Activated T-helper 1 cell treated with Interleukin-2 at 50 U/mL for 16 hours (primary cell): ENCODE measurements at places on chromosomes 3 and 15.

DNA sequence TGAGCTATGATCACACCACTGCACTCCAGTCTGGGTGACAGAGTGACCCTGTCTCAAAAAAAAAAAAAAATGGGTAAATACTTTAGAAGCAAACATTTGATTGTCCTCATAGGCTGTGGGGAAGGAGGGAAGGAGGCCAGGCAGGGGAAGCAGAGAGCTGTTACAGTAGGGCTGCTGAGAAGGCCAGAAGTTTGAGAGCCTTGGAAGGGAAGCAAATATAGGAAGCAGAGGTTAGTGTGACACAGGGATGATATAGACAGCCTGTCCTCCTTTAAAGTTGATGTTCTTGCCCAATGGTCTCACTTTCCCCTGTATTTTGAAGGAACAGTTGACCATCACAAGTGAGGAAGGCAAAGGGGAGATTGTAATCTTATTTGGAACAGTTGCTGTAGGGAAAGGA, 5.3 kb upstream of the ALPK3 start:
- DNase-seq = no peak

DNA sequence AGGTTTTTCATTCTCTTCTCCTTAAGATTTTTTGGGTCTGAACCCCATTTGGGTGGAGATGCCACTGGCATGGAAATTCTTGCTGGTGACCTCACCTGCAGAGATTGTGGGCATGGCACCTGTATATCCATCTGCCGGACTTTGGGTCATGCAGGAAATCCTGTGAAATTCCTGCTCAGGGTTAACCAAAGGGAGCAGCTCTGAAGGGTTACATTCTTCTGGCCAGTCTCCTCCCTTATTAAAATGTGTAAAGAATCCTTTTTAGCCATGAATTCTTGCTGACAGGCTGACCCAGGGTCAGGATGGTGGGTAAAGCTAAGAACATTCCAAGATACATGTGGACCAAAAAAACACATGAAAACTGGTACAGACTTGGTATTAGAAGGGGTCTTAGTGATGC, 27.4 kb downstream of the ARHGEF26 start:
- no peak for DNase-seq

GRCh38 chr3:190586631-190587011, 72.7 kb downstream of the IL1RAP start:
- no peak for DNase-seq

- DNase-seq = no peak
Measured at GRCh38 chr15:62999923-63000561, 42.5 kb upstream of the TPM1 start.

DNA sequence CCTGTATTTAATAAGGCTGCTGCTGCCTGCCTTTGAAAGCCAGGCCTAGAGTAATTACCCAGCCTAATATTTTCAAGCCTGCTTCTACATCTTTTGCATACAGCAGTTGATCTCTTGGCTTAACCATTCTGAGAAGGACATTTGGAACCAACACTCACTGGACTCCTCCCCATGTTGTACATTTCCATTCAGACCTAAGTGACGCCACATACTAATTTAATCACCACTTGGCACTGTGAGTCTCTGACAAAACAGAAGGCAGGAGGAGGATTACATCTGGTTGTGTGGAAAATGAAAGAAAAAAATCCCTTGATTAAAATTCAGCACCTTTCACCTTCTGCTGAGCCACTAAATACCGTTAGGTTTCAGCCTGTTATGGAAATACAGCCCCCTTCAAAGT, 102.2 kb upstream of the ARRDC4 start:
- DNase-seq = no peak

DNA sequence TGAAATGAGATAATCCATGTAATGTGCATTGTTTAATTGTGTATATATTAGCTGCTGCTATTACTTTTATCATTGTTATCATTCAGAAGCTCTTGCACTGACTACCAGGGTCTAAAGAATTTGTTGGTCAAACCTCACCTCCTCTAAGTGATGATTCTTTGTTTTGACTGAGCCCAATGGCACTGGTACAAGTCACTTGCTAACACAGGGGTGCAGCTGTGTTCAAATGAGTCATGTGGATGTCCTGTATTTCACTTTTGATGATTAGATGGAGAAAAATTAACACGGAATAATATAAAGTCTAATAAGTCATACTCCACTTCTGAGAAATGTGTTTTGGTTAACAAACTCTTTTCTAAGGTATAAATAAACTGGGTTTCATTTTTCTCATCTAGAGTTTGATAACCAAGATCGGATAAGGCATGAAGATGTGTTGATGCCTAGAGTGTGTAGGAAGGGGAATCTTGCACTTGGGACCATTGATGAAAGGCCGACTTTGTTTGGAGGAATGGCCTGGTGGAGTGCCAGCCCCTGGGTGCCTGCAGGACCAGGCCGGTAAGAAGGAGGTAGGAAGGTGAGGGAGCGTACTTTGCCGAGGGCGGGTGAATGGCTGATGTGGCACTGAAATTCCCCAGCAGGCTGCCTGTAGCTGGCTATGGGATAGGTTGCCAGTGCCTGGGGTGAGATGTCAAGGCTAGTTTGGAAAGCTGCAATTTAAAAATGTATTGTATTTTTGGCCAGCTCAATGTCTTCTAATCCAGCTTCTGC, 244.7 kb upstream of the ZPLD1 start:
- DNase-seq = no peak

- no peak for DNase-seq
Measured at GRCh38 chr15:101240358-101240757, 11.5 kb downstream of the CHSY1 start.

GRCh38 chr3:124360155-124360554, 368.2 kb upstream of the ROPN1 start:
- DNase-seq = no peak

GRCh38 chr3:160112996-160113395, 112.2 kb upstream of the C3orf80 start:
- DNase-seq = no peak

- DNase-seq = no peak
Measured at GRCh38 chr3:195597229-195597628, 13.5 kb upstream of the APOD start.

- no peak for DNase-seq
Measured at GRCh38 chr3:190175490-190175889, 54.8 kb upstream of the P3H2 start.

DNA sequence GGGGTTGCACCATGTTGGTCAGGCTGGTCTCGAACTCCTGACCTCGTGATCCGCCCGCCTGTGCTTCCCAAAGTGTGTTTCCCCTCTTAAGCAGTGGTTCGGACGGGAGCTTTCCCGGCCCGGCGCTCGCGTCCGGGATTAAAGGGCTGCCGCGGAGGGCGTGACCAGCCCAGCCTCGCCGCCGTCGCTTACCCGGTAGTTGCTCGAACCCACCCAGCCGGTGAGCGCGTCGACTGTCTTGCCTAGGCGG, 513 bp downstream of the CLASP2 start:
- no peak for DNase-seq

DNA sequence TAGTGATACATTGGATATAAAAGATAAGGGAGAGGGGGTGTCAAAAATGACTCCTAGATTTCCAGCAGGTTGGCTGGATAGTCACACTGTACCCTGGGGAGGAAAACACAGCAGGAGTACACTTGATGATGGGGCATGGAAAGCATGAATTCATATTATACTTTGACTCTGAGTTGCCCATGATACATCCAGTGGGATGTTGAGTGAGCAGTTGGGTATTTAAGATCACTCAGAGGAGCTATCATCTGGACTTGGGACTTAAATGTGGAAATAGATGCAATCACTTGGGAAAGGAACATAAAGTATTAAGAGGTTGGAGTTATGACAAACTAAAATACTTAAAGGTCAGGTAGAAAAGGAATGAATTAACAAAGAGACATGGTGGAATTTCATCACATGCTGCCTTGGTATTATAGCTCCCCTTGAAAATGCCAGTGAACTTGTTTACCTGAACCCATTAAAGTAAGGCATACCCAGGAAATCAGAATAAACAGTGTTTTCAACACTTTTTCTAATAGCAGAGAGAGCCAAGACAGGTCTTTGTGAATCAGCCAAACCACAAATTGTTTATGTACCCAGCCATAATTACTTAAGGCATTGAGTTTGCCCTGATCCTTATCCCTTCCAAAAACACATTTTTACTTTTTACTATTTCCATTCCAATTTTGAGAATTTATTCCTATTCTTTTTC, 49.9 kb upstream of the ABI3BP start:
- DNase-seq = no peak

GRCh38 chr3:62201438-62202035, 171.8 kb downstream of the FEZF2 start:
- DNase-seq = no peak

DNA sequence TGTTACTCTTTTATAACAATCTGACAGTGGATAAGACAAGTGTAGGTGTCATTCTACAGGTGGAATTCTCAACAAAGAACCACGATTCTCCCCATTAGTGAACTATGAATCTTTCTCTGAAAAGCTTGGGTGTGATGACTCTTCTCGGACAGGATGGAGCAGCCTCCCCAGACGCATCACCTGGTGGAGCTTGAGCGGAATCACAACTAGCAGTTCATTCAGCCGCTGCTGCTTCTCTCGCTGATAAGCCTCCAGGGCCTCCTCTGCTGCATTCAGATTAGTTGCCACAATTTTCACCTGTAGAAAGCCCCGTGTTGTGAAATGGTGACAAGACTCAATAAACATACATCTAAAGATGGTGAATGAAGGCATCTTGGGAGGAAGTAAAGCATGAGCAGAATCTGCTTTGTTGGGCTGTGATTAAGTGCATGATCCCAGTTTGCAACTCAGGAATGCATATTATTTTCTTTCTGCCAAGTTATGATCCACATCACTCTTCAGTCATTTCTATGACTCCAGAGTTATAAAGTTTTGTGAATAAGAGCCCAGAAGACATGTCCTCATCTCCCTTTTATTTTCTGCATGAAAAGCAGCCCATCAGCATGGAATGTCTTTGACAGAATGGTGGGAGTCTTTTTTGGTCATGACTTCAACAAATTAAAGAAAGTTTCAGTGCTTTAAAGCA, 93.6 kb downstream of the BOC start:
- DNase-seq = no peak

DNA sequence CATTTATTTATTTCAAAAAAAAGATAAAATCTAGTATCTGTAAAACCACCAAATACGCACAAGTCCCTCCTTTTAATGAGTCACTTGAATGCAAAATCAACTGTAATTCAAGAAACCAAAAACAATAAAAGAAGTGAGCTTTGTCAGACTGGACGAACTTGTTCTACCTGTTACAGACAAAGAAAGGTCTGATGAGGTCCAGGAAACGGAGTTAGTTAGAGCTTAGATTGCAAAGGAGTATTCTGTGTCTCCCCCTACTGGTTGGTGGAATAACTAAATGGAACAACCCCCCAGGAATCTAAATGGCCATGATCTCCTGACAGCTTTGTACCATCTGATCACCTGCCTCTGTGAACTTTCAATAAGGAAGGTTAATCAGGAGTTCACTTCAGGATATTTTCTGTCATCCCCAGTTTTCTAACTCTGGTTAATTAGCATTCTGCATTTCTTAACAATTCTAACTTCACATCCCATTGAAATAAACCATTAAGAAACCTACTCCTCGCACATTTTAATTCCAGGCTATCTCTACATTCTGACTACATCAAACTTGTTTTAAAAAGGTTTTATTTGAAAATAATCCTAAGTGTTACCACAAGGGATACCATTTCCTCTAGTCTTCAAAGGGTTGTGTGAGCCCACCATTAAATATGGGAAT, 333.0 kb upstream of the SATB1 start:
- no peak for DNase-seq

DNA sequence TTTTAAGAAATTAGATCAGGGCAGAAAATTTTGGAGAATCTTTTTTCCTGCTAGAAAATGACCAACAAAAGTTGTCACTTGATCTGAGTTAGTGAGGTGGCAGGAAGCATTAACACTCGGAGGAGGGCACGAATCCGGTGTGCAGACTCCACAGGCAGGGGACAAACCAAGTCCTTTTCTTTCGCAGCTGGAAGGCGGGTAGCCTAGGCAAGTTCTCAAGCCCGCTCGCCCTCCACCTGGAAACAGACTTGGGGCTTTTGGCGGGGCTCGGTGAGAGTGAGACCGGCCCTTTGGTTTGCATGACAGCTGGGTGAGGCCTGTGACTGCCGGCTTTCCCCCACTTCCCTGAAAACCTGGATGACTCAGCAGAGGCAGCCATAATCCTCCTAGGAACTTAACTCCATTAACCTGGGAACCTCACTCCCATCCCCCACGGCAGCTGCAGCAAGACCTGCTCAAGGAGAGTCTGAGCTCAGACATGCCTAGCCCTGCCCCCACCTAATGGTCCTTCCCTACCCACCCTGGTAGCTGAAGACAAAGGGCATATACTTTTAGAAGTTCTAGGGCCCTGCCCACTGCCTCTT, 134.8 kb downstream of the MFSD1 start:
- no peak for DNase-seq
